ENCODE measurements at places on chromosomes 11 and 22.

DNA sequence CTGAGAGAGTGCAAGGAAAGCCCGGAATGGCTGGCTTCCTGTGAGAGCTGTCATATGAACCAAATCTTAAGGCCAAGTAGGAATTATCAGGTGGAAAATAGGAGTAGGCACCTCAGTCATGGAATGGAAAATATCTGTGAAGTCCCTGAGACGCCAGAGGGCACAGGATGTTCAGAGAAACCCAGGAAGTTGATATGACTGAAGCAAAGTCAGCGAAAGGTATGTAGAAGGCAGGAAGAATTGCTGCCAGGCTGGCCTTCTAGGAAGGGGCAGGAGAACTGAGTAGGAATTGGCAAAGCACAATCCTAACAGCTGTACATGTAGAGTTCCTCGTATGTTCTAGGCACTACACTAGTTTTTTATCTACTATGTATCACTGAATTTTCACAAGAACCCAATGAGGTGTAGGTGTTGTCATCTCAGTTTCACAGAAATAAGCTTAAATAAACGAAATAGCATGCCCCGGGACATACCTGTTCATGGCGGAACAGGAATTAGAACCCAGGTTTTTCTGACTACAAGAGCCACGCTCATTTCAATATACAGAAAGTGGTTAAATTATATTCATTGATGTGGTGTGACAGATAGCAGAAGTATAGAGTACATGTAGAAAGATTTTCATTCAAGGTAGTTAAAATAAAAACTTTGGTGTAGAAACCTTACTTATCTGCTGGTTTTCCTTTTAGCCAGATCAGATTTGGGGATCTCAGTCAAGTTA is 17.0 kb downstream of the HMGXB4 start:
- no peak for DNase-seq

DNA sequence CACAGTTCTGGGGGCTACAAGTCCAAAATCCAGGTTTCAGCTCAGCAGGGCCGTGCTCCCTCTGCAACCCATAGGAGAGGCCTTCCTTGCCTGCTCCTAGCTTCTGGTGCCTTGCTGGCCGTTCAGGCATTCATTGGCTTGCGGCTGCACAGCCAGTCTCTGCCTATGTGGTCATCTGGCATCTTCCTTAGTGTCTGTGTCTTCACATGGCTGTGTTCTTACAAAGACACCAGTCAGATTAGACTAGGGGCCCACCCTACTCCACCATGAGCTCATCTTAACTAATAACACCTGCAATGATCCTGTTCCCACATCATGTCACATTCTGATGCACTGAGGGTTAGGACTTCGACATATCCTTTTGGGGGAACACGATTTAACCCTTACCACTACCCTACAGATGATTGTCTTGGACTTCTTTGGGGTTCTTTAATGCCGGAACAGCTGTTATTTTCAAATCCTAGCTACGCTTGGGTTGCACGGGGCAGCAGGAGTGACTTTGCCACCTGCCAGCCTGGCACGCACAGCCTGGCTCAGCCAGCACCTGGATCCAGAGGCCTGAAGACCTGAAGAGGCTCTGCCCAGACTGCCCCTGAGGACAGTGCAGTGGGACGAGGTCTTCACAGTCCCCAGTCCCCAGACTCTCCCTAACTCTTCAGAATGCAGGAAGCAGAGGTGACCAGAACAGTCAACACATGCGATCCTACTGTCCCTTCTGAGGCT is 7.7 kb upstream of the NEAT1 start:
- DNase-seq: no peak

DNA sequence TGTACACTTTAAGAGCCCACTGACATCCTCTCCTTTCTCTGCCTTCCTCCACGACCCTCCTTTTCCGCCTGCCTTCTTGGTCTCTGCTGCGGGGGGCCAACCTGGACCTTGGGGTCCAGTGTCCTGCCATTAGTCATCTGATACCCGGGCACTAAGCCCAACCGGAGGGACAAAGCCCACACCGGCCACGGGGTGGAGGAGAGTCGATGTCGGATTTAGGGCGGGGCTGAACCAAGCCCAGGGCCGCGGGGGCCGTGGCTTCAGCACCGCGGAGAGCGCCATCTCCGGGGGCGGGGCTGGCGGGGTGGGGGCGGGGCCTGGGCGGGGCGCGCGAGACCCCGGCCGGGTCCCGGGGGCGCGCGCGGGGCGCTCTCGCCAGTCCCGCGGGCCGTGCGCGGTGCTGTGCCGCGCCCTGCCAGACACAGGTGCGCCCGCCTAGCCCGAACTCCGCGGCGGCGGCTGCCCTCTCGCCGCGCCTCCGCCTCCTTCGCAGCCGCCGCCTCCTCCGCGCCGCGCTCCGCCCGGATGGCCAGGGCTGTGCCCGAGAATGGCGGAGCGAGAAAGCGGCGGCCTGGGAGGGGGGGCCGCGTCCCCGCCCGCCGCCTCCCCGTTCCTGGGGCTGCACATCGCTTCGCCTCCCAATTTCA is at the start of gene MAPK8IP1:
MAPK8IP1 (plus strand) TSS at position 378 of the 647 bp plus-strand sequence; CDS start at position 548, 170 bp downstream.
- peak; percentile 29 for DNase-seq

GRCh38 chr11:131311776-131312514 is 58.5 kb upstream of the NTM start:
- no peak for DNase-seq

- DNase-seq: no peak
Measured at GRCh38 chr11:85953491-85954143, 98.4 kb downstream of the CCDC83 start.

- no peak for DNase-seq
Measured at GRCh38 chr22:37549704-37550059, 10.6 kb upstream of the CDC42EP1 start.

GRCh38 chr22:25364736-25365241 is 145.3 kb downstream of the CRYBB2 start:
- no peak for DNase-seq

DNA sequence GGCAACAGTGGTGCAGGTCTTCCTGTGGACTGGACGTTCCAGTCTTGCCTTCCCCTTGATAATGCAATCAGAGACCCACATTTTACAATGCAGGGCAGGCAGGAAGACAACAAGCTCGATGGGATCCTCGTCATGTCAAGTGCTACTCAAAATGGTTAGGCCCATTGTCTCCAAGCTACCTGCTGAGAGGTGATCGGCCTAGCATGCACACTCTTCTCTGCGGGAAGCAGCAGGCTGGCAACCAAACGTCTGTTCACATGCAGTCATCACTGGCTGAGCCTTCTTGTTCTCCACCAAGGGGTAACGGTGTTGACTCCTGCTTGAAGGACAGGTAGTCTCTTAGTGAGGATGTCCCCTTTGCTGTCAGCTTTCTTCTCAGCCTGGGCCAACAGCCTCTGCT is 25.5 kb upstream of the CD82 start:
- DNase-seq: no peak

GRCh38 chr11:102191832-102192231 is 81.6 kb downstream of the YAP1 start:
- DNase-seq: no peak

DNA sequence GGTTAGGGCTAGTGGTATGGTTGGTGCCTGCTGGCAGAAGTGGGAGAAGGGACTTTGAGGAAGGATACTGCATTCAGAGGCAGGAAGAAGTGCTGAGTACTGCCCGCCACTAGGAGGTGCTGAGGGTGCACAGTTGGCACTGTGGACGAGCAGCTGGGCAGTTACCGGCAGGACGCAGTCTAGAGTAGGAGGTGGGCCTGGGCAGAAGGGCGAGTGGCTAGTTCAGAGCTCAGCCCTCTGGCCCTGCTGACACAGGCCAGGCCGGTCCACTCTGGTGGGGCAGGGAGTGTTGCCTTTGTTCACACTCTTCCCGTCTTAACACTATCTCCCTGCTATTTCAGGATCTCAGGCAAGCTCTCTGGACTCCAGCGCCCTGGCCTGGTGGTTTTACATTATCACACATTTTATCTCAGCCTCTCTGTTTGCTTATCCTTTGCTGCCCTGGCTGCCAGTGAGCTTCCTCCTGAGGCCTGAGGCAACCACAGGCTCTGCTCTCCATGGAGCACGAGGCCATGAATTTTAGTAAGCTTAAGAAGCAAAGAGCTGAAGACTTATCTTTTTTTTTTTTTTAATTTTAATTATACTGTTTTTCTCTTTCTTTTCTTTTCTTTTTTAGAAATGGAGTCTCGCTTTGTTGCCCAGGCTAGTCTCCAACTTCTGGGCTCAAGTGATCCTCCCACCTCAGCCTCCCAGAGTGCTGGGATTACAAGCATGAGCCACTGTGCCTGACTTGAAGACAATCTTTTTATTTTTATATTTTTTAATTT is 26.9 kb downstream of the SNAP29 start:
- no peak for DNase-seq

GRCh38 chr11:103946793-103947545 is 89.5 kb upstream of the DDI1 start:
- DNase-seq: no peak

DNA sequence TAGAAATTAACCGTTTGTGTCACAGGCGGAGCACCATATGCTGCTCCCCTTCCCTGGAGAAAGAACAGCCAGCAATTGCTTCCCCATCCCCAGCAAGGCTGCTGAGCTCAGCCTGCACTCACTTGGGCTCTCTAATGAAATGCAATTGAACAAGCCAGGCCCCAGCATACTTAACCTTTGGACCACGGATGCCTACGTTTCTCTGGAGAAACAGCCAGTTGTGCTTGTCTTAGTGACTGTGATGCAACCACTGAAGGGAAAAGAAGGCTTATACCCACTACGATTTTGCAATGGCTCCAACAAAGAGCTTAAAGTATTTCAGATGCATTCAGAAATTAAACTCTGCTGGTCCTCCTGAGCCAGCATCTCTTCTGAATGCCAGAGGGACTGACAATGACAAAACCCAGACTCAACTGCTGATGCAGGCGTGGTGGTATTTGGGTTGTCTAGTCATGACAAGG is 51.3 kb upstream of the SESN3 start:
- DNase-seq: no peak

DNA sequence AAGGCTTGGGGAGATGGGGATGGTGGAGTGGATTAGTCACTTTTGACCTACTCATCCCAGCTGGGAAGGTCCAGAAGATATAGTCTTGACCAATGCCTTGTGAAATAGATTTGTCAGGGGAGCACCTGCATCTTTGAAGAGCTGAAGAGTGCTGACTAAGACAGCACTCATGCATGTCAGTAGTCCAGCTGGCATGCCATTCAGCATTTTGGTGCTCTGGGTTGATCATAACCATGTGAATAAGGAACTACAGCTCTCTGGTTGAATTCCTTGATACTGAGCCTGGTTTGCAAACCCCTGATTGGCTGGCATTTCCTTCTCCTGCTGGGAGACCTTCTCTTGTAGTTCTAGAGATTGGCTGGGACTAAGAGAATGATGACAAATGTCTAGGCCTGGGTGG is 106.8 kb upstream of the ALX4 start:
- DNase-seq: no peak

GRCh38 chr22:23256986-23257888 is 76.9 kb downstream of the BCR start:
- DNase-seq: no peak

DNA sequence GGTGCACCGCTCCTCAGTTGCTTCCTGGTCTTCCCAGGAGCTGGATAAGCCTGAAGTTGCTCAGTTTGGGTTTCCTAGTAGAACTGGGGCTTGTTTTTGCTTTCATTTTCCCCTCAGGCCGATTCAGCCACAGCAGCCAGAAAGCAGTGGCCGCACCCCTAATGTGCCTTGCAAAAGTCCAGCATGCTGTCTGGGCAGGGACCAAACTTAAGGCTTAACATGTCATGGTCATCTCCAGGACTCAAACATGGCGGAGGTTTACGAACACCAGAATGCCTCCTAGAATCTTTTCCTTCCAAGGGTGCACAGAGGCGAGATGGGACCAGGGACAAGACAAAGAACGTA is 2.5 kb downstream of the GNG3 start:
- DNase-seq: no peak

GRCh38 chr11:131615611-131616010 is 245.2 kb downstream of the NTM start:
- no peak for DNase-seq

DNA sequence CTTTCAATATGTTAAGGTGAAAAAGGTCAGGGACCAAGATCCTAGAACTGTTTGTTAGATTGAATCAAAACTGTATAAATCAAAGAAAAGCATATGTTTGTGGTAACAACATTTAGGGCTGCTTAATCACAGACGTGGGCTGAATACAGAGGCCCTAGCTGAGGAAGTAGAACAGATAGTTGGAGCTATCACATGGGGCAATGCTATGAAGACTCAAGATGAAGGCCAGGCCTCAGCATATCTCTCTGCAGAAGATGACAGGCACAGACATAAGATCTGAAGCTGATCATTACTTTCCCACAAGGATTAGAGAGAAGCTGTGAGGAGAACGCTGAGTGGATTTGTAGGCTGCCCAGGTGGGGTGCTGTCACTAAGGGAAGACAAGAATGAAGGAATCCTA is 158.6 kb upstream of the CARD18 start:
- DNase-seq: no peak

GRCh38 chr11:18775492-18776292 is 15.9 kb downstream of the PTPN5 start:
- DNase-seq: no peak

DNA sequence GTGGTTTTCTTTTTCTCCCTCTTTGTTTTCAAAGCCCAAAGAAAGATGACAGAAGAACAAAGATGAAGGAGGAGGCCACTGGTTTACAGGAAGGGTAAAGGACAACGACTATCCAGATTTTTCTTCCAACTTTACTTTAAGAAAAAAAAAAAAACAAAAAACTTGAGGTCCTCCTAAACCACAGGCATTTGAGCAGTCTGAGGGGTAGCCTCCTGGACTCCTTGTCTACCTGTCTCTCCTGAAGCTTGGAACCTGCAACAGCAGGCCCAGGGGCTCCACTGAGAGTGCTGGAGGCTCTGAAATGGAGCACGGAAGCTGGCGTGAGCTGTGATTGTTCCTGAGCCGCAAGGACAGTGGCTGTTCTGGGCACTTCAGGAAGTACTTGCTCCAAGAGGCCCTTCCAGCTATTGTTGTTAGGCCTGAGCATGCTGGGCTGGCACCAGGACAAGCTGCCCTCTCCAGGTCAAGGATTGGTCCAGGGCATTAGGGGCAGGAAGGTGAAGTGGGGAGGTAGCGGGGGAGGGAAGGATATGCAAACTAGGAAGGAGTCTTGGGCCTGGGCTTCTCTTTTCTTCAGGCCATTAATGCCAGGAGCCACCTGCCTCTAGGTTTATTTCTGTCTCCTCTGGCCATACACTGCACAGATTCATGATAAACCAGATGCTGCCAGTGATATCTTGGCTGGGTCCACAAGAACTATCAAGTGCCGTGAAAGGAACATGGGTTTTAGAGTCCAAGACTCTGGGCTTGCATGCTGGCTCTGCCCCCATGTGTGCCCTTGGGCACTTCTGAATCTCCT is 147.3 kb downstream of the CCDC34 start:
- no peak for DNase-seq

GRCh38 chr22:20096574-20097420 is 16.8 kb downstream of the DGCR8 start:
- no peak for DNase-seq

Measured in T-helper 22 cell (primary cell).